Right lung (tissue), 10 donors: ENCODE measurements at places on chromosomes 5 and 9. TPM values are rescaled to one million over a fixed set of nuclear protein-coding genes. Genes with fewer than 3 reads are reported as not detected.
A peak's percentile ranks its signal among the peaks of the same experiment; 100 is the strongest.

DNA sequence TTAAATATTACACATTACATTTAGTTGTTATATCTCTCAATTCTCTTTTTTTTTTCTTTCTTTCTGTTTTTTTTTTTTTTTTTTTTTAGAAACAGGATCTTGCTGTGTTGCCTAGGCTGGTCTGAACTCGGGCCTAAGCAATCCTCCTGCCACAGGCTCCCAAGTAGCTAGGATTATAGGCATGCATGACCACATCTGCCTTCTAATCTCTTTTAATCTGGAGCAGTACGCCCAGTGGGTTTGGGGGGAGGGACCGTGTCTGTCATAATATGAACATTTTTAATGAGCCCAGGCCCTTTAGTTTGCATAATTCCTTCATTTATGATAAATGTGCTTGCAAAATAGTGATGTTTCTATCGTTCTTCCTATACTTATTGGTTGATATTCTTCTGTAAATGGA is 10.3 kb downstream of the RHOBTB3 start:
- no peak for DNase-seq

DNA sequence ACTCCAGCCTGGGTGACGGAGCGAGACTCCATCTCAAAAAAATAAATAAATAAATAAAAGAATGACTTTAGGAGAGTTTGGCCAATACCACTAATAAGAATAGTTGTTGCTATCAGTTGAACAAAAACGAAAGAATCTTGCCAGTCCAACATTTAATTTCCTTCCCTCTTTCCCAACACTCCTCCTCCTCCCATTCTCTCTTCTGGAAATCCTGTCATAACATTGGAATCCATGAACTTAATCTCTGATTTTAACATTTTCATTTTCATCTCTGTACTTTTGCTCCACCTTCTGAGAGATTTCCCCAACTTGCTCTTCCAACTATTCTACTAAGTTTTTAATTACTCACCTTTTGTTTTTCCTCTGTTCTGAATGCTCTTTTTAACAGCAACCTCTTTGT is 42.8 kb upstream of the CDK20 start:
- no peak for DNase-seq

GRCh38 chr5:61697809-61698558 is 365.9 kb downstream of the ZSWIM6 start:
- DNase-seq, result no peak

DNA sequence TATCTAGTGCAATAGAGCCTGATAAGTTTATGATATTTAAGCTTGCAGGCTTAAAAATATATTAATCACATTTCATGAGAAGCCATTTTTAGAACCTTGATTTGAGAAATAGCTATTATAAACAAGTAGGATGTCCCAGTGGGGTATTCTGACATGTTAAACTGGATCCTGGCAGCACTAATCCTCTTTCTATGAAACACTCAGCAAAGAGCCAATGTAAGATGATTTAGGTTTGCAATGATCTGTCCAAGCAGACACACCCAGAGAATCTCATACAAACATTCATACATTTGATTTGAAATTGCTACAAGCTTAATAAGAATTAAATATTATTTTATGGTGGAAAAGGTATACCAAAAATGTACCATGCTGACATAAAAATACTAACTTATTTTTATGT is 86.5 kb downstream of the ERP44 start:
- no peak for DNase-seq

DNA sequence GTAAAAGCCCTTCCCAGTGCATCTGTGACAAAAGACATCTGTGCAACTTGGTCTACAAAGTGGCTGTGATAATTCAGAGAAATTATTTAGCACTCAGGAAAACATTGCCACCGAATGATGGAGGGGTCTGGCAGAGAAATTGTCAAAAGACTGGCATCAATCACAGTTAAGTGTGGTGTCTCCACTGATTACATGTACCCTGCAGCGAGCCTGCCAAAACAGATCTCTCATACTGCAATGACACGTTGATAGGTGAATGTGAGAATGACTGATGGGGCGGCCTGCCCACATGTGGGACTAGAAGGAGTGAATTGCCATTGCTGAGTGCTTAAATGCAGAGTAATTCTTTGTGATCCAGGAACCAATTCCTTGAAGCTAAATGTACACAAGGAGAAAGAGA is 136.4 kb upstream of the PCSK5 start:
- DNase-seq, result no peak

- DNase-seq, result no peak
Measured at GRCh38 chr9:128254855-128255759, 20.7 kb downstream of the GOLGA2 start.

DNA sequence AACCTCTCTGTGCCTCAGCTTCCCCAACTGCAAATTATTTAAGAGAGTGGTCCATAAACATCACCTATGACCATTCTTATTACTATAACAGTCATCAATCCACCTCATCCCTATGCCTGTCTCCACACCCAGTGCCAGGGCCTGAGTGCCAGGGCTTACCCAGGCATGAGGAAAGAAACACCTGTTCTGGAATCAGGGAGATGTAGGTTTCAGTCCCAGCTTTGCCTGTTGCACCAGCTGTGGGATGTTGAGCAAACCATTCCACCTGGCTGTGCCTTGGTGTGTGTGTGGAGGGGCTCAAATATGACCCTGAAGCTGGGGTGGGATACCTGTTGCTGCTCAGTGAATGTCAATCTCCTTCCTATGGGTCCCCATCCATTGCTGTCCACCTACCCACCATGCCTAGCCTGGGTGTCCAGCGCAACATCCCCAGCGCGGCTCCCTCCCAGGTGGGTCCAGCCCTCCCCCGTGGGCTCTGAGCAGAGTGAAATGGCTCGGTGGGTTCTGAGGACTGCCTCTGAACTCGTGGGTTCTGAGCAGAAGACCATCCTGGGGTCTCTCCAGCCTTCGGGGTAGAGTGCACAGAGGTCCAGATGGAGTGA is 16.3 kb downstream of the AKNA start:
- no peak for DNase-seq

DNA sequence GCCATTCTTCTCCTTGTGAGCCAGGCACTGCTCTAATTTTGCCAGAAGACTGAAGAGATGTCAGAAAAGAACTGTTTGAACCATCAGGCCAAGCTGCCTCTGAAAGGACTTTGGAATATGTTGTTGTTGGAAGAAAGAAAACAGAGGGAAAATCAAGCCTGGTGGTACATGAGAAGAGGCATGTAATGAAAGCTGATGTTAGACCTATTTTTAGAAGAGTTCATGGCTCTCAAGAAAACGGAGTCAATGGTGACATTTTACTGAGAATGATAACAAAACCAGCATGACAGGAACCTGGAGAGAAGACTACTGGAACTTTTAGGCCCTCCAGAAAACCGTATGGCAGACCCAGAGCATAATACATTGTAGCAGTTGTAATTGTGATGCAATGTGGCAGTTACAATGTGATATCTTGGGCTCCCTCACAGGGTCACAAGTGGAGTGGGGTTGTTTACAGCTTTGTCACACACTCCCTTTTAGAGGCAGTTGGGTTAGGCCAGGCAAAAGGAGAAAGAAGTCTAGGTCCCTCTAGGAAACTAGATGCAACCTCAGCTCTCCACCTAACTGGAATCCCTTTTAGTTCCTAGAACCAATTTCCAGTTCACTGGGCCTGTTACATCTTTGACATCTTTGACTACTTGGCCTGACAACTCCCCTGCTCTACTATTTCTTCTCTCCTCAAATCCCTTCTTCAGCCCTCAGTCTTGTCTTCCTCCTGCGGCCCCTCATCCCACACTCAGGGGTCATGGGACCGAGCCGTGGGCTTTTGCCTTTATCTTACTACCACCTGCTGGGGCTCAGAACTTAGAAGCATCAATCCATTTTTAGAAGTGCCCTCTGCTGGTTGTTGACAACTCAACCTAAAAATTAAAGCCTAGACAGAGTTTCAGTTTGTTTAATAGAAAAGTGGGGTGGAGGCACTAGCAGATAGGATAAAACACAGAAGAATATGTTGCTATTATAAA is 61.2 kb upstream of the JAK2 start:
- no peak for DNase-seq

- no peak for DNase-seq
Measured at GRCh38 chr5:31273631-31274378, 80.3 kb downstream of the CDH6 start.

DNA sequence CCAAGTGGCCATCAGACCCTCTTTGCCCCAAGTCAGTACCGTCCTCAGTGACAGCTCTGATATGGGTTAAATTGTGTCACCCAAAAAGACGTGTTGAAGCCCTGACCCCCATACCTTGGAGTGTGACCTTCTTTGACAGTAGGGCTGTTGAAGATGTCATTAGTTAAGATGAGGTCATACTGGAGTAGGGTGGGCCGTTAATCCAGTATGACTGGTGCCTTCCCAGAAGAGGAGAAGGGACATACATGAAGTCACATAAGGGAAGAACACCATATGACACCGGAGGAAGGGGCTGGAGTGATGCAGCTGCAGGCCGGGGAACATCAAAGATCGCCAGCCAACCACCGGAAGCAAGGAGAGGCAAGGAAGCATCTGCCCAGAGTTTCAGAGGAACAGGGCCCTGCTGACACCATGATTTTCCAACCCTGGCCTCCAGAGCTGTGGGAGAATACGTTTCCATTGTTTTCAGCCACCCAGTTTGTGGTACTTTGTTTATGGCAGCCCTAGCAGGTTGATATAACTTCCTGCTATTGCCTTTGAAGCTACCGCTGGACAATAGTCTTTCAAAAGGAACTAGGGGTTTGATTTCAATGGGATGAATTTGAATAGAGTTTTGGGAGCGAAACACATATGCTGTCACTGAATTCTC is 36.4 kb upstream of the CPEB4 start:
- DNase-seq, result no peak

- DNase-seq, result no peak
Measured at GRCh38 chr5:58107704-58108103, 352.2 kb downstream of the PLK2 start.

DNA sequence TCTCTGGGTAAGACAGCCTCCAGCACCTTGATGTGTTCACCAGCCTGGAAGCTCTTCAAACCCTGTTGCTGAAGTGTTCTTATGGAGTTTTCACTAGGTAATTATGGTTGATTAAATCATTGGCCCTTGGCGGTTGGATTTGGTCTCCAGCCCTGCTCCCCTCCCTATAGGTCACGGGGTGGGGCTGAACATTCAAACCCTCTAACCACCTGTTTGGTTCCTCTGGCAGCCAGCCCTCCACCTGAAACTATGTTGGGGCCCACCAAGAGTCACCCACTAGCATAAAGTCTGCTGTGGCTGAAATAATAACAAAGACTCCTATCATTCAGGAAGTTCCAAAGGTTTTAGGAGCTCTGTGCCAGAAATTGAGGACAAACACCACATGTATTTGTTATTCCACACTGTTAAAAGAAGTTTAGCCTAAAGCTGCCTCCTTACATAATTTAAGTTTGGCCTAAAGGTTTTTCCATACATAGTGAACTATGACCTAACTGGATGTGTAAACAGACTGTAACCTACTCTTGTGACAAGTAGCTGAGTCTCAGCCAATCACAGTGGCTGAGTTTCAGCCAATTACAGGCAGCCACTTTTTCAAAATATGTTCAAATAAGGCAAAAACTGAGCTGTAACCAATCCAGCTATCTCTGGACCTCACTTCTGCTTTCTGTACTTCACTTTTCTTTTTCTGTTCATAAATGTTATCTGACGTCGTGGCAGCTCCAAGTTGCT is 34.8 kb downstream of the TMEM252 start:
- DNase-seq, result no peak

DNA sequence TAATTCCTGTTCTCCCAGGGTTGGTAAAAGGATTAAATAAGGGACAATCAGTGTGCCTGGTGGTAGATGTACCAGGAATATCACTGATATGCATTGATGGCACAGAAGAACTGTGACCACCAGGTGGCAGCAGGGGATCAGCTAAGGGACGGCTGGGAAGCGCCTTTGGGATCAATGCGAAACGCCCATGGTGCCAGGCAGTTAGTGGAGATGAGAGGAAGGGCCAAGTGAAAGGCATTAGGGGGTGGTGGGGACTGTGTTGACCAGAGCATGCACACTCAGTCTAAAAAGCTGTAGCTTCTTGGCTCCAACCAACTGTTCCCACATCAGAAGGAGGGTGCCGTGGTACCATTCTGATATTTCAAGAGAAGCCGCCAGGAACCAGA is 55.6 kb downstream of the ARHGEF37 start:
- DNase-seq, result peak; percentile 48

- DNase-seq, result no peak
Measured at GRCh38 chr5:159319363-159319762, 10.9 kb downstream of the IL12B start.

GRCh38 chr9:111149018-111149759 is 110.9 kb upstream of the LPAR1 start:
- DNase-seq, result no peak

DNA sequence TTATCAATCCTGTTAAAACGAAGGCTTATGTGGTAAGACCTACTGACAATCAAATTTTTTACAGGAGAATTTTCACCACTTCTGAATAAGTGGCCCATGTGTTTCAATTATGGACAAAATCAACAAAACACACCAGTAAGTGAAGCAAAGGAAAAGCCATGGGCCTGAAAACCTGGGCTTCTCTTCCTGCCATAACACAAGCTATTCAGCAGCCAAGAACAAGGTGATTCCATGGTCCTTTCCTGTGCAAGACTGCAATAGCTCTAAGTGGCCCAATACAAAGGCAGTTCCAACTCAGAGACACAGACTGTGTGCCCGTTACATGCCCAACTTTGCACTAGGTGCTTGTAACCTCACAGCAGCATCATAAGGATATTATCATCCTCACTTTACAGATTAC is 168.5 kb downstream of the EPB41L4A start:
- no peak for DNase-seq

DNA sequence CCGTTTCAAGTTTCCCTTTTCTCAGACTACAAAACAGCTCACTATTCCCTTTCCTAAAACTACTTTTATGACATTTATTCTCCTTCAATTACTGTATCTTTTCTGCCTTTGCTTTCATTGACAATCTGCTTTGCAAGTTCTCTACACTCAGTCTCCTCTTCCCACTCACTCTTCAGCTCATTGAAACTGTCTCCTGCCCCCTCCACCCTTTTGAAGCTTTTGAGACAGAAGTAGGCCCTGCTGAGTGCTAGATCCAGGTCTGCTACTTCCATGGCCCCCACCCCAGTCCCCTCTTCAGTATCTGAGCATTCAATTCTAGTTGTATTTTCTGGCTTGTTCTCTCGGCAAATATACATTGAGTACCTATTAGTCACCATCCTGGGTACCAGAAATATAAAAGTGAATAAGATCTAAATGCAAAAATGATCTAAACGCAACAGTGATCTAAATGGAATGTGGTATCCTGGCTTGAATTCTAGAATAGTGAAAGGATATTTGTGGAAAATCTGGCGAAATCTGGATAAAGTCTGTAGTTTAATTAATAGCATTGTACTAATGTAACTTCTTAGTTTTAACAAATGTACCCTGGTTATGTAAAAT is 58.4 kb downstream of the OR2K2 start:
- DNase-seq, result no peak

GRCh38 chr5:2417301-2417700 is 334.2 kb downstream of the IRX2 start:
- DNase-seq, result no peak

The RNF145 gene
- polyA plus RNA-seq, result 113 TPM

The CAMK2A gene
- polyA plus RNA-seq, result 3.2 TPM

The CCL28 gene
- 0.77 TPM for polyA plus RNA-seq

The ADAMTS6 gene
- polyA plus RNA-seq, result 13.5 TPM

The HK3 gene
- polyA plus RNA-seq, result 0.74 TPM

The CDH9 gene
- 0.13 TPM for polyA plus RNA-seq

The TMEM8B gene
- 21.3 TPM for polyA plus RNA-seq

The PCDHGA7 gene
- 1.8 TPM for polyA plus RNA-seq
